ENCODE measurements at places on chromosomes 6 and 20. TPM values are rescaled to one million over a fixed set of nuclear protein-coding genes. Genes with fewer than 3 reads are reported as not detected.

The MCHR2 gene
- polyA plus RNA-seq: not detected

The MEI4 gene
- not detected for polyA plus RNA-seq

The SCGN gene
- polyA plus RNA-seq: not detected

The UST gene
- polyA plus RNA-seq: 5.0 TPM

The KCNK5 gene
- polyA plus RNA-seq: not detected

The CFAP61 gene
- polyA plus RNA-seq: 0.62 TPM

The COX7A2 gene
- polyA plus RNA-seq: 431 TPM

The MUC21 gene
- polyA plus RNA-seq: not detected

The VNN1 gene
- not detected for polyA plus RNA-seq

The NOX3 gene
- not detected for polyA plus RNA-seq

The FAM184A gene
- polyA plus RNA-seq: 0.49 TPM

The DEFB127 gene
- polyA plus RNA-seq: not detected

GRCh38 chr6:33838983-33839382 is 35.2 kb upstream of the MLN start:
- peak overlapping the region; percentile 9 for H3K27ac ChIP-seq
- H3K4me3 ChIP-seq: no peak overlapping the region
- H3K36me3 ChIP-seq: no peaks in the 10 kb centered on the region

DNA sequence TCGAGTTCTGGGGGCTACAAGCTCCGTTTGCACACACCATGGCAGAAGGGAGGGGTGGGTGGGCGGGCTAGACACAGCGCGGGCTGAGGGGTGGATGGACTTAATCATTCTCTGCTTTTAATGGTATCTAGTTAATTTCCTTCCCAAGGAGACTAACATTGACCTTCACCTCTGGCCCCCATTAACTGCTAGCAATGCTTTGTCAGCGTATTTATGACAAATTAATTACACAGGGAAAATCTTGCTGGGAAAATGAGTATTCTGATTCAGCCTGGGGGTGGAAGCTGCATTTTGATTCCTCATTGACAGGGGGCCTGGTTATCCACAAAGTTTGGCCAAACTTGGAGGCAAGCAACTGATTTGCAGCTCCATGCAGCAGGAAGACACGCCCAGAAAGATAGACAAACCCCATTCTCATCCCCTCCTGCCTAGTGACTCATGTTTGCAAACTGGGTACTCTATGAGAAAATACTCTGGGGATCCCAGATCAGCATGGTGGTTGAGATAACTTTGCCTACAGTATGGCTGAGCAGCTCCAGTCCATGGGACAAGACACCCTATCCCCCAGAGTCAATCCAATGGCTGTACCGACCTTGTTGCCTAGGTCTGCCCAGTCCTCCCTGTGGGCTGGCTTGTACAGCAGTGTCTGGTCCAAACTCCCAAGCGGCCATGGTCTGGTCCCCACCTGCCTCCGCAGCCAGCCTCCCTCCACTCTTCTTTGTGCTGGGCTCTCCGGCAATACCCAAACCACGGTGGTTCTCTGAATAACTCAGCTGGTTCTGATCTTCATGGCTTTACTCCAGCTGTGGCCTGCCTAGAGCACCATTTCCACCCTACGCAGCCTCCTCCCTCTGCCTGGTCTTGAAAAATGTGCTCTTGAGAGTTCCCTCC is 19.7 kb downstream of the ZBP1 start:
- H3K27ac ChIP-seq: no peak overlapping the region
- DNase-seq: no peak
- H3K27me3 ChIP-seq: no peaks in the 10 kb centered on the region
- H3K4me1 ChIP-seq: no peaks in the 10 kb centered on the region
- no peak overlapping the region for H3K4me3 ChIP-seq
- H3K36me3 ChIP-seq: no peaks in the 10 kb centered on the region

- peaks cover 35% of the 10 kb centered on the region for H3K27me3 ChIP-seq
- H3K36me3 ChIP-seq: no peaks in the 10 kb centered on the region
- DNase-seq: no peak
- H3K4me1 ChIP-seq: no peaks in the 10 kb centered on the region
- H3K27ac ChIP-seq: no peak overlapping the region
- no peak overlapping the region for H3K4me3 ChIP-seq
Observed at GRCh38 chr6:33241968-33242367, 29.7 kb downstream of the VPS52 start.

DNA sequence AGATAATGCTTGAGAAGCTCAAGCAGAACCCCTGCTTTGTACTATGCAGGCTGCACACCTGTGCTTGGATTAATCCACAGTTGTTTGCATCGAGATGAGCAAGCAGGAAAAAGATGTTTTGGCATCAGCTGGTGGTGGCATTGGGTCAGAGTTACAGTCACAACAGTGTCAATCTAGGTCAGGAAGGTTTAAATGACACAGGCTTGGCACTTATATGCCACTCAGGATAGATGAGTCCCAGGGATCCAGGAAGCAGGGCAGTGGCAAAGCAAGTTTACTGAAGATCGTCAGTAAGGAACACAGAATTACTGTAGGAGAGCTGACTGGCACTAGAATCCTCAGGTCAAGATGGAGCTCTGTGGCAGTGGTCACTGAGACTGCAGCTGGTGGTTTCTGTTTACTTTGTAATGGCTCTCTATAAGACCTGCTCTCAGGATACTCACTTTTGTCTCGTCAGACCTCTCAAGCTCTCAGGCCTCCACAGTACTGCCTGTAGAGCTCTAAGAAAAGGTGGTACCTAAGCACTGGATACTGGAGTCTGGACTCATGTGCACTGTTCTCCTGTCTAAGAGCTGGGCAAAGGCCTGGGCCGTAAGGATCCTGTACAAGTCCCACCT is 110.1 kb upstream of the HS3ST5 start:
- no peaks in the 10 kb centered on the region for H3K4me1 ChIP-seq
- DNase-seq: no peak
- H3K36me3 ChIP-seq: no peaks in the 10 kb centered on the region
- H3K27ac ChIP-seq: no peak overlapping the region
- no peak overlapping the region for H3K4me3 ChIP-seq

GRCh38 chr20:48734104-48734749 is 93.6 kb downstream of the PREX1 start:
- no peak for DNase-seq
- no peaks in the 10 kb centered on the region for H3K27me3 ChIP-seq
- no peaks in the 10 kb centered on the region for H3K36me3 ChIP-seq
- H3K27ac ChIP-seq: no peak overlapping the region
- H3K4me3 ChIP-seq: no peak overlapping the region

GRCh38 chr6:100366419-100366818 is 98.3 kb downstream of the SIM1 start:
- H3K27me3 ChIP-seq: no peaks in the 10 kb centered on the region
- H3K36me3 ChIP-seq: no peaks in the 10 kb centered on the region
- H3K27ac ChIP-seq: no peak overlapping the region
- H3K4me3 ChIP-seq: no peak overlapping the region

GRCh38 chr6:3324262-3324942 is 65.7 kb downstream of the PSMG4 start:
- DNase-seq: no peak
- H3K27me3 ChIP-seq: peaks cover 23% of the 10 kb centered on the region
- peaks cover 11% of the 10 kb centered on the region for H3K4me1 ChIP-seq
- no peaks in the 10 kb centered on the region for H3K36me3 ChIP-seq
- no peak overlapping the region for H3K4me3 ChIP-seq

DNA sequence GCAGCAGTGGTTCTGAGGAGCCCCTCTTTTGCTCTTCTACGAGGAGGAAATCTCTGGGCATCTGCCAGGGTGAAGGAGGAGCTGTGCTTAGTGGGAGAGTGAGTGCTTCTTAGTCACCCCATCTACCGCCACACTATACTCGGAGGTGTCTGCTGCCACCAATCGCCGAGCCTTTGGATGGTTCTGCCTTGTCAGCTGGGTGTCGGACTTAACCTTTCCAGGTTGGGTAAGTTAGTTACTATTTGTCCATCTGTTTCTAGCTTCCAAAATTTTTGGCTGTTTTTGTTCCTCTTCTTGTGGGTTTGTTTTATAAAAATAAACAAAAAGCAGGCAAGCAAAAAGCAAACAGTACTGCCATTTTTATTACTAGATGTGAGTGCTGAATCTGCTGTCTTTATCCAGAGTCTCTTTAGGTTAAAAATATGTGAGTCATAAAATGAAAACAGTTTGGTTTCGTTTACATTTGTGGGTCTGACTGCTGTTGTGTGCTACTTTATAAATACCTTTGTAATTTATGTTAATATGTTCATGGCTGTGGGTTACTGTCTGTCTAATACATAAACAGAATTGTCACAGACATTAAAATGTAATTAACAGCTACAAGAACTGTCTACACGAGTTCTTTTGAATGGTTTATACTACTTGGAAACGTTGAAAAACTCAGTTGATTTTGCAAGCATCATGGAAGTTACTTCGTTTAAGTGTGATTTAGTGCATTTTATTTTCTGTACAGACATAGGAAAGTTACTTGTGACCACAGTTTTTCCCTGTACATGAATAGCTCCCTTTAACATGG is 89.2 kb downstream of the ARID1B start:
- H3K4me1 ChIP-seq: no peaks in the 10 kb centered on the region
- H3K27me3 ChIP-seq: no peaks in the 10 kb centered on the region
- H3K36me3 ChIP-seq: peaks cover 4% of the 10 kb centered on the region

DNA sequence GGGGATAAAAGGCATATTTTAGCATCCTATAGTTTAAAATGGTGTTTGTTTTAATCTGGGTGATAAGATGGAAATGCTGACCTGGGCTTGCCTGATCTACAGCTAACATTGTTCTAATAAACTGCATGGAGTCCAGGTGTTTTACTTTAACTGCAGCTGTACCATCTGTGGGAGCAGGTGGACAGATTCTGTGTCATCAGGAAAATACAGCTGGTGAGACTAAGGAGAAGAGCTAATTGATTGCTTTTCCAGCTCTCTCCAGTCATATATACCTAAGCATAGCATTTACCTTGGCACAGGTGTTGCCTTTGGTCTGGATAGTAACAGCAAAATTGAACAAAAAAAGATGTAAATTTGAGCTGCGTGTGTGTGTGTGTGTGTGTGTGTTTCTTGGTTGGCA is 31.6 kb downstream of the CBFA2T2 start:
- no peaks in the 10 kb centered on the region for H3K4me1 ChIP-seq
- no peak overlapping the region for H3K27ac ChIP-seq
- H3K36me3 ChIP-seq: no peaks in the 10 kb centered on the region

DNA sequence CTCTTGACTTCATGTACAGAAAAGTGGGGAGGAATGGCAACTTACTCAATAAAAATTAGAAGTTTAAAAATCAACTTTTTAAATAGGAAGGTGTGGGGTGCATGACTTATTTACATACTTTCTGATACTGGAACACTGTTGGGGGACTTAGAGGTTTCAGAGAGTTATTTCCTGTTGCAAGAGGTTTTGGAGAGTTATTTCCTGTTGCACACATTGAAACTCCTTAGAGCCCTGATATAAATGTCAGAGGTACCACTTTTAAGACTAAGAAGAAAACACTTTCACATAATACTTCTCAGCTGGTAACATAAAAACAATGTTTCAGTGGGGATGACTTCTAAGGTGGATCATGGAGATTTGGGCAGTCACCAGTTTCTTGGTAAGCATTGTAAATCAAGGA is 579.9 kb downstream of the MMUT start:
- DNase-seq: no peak
- no peaks in the 10 kb centered on the region for H3K27me3 ChIP-seq
- H3K27ac ChIP-seq: no peak overlapping the region
- no peaks in the 10 kb centered on the region for H3K4me1 ChIP-seq
- no peaks in the 10 kb centered on the region for H3K36me3 ChIP-seq

- H3K27me3 ChIP-seq: peaks cover 29% of the 10 kb centered on the region
- H3K4me3 ChIP-seq: no peak overlapping the region
- DNase-seq: peak; percentile 1
- H3K36me3 ChIP-seq: no peaks in the 10 kb centered on the region
- H3K27ac ChIP-seq: no peak overlapping the region
Observed at GRCh38 chr20:32967961-32968457, 36.2 kb downstream of the SUN5 start.

- no peak overlapping the region for H3K4me3 ChIP-seq
- no peaks in the 10 kb centered on the region for H3K36me3 ChIP-seq
- DNase-seq: peak; percentile 63
- H3K27me3 ChIP-seq: no peaks in the 10 kb centered on the region
- H3K27ac ChIP-seq: no peak overlapping the region
Observed at GRCh38 chr6:167311286-167311685, 13.6 kb upstream of the TTLL2 start.

DNA sequence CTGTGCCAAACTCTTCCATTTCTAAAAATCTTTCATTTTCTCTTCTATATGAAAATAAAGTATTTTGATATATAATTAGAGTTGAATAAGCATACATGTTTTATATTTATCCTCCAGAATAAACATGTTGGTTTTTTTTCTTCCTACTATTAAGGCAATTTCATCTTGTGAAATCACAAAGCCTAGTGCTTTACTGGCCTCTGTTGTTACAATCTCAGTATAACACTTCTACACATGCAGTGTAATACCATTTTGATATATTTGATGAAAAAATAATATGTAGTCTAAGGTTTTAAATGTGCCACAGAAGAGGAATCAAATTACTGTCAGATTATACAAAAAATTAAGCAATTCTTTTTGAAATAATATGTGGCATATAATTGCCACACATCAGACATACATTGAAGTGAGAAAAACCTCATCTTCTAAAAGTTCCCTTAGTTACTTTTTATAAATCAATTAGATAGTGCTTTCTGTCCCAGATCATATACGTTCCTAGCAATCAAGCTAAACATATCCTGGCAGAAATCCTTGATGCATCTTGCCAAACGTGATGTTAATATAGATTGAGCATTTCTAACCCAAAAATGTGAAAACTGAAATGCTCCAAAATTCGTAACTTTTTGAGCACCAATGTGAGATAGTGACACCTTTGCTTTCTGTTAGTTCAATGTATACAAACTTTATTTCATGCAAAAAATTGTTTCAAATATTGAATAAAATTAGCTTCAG is 225.1 kb upstream of the MANEA start:
- no peaks in the 10 kb centered on the region for H3K27me3 ChIP-seq
- H3K4me1 ChIP-seq: no peaks in the 10 kb centered on the region
- no peak overlapping the region for H3K27ac ChIP-seq

DNA sequence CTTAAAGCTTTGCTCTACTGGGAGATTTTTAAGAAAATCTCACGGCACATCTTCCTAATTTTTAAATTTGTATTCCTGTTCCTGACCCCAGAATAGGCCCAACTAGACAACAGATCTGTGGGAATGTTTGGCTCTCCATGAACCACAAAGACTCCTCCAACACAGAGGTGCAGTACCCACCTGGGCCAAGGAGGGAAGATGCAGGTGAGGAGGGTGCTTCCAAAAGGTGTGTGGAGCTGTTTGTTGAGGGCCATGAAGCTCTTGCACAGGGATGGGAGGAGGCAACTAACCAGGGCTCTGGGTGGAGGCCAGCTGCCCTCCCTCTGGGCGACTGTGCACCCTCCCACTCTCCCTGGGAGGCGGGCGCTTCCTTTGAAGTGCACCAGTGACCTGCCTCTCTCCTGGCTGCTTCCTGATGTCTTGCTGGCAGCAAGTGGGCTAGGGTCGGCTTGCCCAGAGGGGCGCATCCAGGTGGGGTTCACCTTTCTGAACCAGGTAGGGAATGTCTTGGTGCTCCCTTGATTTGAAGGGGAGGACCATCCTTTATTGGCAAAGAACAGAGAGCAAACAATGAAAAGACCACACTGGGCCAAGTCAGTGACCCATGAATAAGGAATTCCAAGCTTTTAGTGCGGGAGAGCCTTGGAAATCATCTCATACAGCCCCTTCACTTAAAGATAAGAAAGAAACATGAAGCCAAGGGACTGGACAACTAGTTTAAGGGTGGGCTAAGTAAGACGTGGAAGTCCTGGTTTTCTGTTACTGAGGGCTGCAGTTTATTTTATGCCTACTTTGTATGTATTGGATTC is 76.0 kb downstream of the ANKRD6 start:
- no peaks in the 10 kb centered on the region for H3K27me3 ChIP-seq
- H3K27ac ChIP-seq: no peak overlapping the region
- DNase-seq: no peak
- H3K4me3 ChIP-seq: no peak overlapping the region
- H3K4me1 ChIP-seq: peaks cover 6% of the 10 kb centered on the region
- no peaks in the 10 kb centered on the region for H3K36me3 ChIP-seq

- no peak for DNase-seq
- H3K27me3 ChIP-seq: no peaks in the 10 kb centered on the region
- no peak overlapping the region for H3K4me3 ChIP-seq
- H3K4me1 ChIP-seq: peaks cover 8% of the 10 kb centered on the region
- no peaks in the 10 kb centered on the region for H3K36me3 ChIP-seq
Observed at GRCh38 chr6:39225543-39225942, 3.7 kb downstream of the KCNK5 start.
